MCF 10A (cell line): ENCODE measurements at places on chromosomes 4 and X.

GRCh38 chrX:120857240-120857639, 18.4 kb downstream of the CT47B1 start:
- peak; percentile 21 for DNase-seq

- DNase-seq = peak; percentile 1
Measured at GRCh38 chr4:19776929-19777328, 474.8 kb upstream of the SLIT2 start.

- DNase-seq = peak; percentile 53
Measured at GRCh38 chrX:31266203-31267076, 194.6 kb upstream of the FTHL17 start.

- peak; percentile 13 for DNase-seq
Measured at GRCh38 chrX:88135735-88136134, 611.3 kb upstream of the CPXCR1 start.

GRCh38 chr4:119728692-119729593, 100.3 kb upstream of the PDE5A start:
- peak; percentile 12 for DNase-seq

GRCh38 chrX:2502668-2503519, 2.1 kb upstream of the DHRSX start:
- DNase-seq = no peak

GRCh38 chr4:110503270-110504083, 27.5 kb downstream of the ENPEP start:
- no peak for DNase-seq

DNA sequence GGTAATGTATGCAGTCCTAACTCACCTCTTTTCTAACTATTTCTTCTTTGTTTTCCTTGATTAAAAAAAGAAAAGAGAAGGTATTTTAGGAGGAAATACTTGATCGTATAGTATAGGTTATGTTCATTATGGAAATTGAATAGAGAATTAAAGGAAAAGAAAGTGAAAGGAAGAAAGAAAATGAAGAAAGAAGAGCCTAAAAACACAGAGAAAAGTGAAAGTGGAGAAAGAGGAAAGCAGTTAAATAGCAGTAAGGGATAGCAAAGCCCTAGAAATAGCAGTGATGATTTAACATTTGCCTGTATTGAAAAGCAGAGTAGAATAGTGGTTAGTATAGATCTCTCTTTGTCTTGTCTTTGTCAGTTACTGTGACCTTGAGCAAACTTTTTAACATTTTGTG, 37.0 kb downstream of the MRPL1 start:
- no peak for DNase-seq

DNA sequence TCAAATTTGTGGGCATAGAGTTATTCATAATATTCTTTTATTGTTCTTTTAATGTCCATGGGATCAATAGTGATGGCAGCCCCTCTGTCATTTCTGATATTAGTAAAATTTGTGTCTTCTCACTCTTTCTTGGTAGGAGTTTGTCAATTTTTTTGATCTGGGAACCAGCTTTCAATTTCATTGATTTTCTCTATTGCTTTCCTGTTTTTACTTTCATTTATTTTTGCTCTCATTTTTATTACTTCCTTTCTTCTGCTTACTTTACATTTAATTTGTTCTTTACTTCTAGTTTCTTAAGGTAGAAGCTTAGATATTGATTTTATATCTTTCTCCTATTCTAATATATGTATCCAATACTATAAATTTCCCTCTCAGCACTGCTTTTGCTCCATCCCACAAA, 40.7 kb downstream of the AWAT2 start:
- no peak for DNase-seq

DNA sequence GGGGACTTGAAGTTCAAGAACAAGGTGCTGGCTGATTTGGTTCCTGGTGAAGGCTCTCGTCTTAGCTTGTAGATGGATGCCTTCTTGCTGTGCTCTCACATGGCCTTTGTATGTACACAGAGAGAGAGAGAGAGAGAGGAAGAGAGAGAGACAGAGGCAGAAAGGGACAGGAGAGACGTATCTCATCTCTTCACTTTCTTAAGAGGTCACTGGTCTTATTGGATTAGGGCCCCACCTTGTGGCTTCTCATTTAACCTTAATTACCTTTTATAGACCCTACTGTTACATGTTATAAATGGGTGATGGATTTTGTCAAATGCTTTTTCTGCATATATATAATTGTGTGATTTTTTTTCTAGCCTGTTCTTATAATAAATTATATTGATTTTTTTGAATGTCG, 1444.2 kb downstream of the ADGRL3 start:
- peak; percentile 78 for DNase-seq

GRCh38 chr4:142331646-142332045, 514.5 kb downstream of the INPP4B start:
- no peak for DNase-seq

GRCh38 chrX:95059909-95060308, 1385.9 kb downstream of the FAM133A start:
- DNase-seq = no peak

DNA sequence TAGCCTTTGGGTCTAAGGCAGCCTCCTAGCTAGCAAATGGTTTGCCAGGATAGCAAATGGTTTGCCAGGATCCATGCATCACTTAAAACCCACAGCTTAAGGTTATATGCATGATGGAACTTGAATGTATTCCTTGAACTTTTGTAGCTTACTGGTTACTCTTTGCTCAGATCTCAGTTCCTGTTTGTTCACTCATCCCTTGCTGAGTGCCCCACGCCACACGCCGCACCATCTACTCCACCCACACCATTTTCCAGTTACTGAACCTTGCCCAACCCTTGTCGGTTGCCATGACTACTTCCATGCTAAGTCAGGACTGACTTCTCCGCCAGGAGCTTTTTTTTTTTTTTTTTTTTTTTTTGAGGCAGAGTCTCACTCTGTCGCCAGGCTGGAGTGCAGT, 29.5 kb upstream of the XIAP start:
- peak; percentile 37 for DNase-seq

GRCh38 chr4:152462695-152463094, 73.2 kb downstream of the FBXW7 start:
- DNase-seq = no peak

GRCh38 chr4:19134685-19135084, 1113.1 kb upstream of the LCORL start:
- DNase-seq = no peak

DNA sequence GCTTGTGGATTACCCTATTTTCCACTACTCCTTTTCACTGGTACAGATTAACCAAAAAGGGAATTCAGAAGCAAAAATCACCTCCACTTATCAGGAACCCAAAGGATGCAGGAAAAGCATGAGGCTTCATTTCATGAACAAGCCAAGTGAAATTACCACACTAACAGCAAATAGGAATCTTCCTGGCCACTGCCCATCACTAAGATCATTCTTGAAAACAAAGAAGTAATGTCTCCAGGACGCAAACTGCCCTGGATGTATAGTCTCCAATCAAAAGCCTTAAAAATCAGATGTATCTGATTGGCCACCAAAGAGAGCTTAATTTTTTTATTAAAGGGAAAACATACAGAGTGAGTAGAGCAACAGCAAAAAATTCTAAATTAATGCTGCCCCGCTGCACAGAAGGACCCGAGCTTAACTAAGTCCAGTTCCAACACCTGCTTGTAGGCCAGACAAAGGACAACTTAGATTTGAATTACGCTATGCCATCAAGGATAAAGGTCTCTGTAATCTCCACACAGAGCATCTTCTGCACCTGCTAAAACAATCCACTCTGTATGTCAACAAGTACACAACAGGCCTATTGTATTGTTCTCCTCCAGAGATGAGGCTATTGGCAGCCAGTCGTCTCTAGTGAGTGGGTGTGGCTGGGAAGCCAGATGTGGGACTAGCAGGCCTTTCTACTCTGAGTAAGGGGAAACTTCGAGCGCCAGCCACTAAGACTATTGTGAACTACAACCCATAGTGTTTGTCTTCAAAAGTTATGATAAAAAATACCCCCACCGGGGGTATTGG, 12.4 kb downstream of the ZDHHC9 start:
- no peak for DNase-seq

DNA sequence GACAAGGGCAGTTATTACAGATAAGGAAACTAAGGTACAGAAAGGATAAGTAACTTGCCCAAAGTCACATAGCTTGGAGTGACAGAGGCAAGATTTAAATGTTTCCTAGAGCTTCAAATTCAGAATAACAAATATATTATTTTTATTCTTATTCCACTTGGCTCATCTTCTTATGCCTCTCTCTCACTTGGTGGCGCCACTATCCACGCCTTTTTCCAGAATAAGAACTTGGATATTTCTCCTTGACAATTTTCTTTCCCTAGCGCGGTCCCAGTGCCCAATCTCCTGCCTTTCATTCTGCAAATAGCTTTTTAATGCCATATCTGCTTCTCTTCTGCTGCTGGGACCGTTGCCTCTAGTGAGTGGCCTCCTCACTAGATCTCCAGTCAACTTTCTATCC, 78.5 kb downstream of the MSN start:
- DNase-seq = peak; percentile 37

GRCh38 chr4:147286846-147287587, 193.9 kb upstream of the EDNRA start:
- DNase-seq = no peak

DNA sequence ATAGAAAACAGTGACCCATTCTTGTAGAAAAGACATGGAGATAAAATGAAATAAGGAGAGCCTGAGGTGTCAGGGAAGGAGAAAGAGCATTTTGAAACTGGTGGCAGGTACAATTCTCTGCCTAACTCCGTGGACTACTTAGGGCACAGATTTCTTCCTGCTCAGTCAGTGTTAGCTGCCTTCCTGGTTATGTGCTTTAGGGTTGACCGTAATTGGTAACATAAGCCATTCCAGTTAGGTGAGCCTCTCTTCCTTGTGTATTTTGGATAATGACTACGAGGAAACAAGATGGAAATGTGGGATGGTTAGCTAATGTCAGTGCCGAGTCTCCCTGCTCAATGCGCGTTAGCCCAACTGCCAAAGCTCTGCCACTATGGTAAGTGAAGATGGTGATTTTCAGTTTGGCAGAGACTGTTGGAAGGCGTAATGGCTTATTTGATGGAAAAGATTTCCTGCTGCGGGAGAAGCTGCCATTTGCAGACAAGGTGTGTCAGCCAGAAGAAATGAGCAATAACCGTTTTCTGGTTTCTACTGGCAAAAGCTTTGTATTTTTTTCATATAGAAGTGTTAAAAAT, 174.1 kb downstream of the CBR4 start:
- DNase-seq = no peak

- DNase-seq = no peak
Measured at GRCh38 chr4:155626561-155626960, 40.1 kb upstream of the GUCY1A1 start.

GRCh38 chr4:37446016-37446415, 201.5 kb downstream of the NWD2 start:
- DNase-seq = no peak

DNA sequence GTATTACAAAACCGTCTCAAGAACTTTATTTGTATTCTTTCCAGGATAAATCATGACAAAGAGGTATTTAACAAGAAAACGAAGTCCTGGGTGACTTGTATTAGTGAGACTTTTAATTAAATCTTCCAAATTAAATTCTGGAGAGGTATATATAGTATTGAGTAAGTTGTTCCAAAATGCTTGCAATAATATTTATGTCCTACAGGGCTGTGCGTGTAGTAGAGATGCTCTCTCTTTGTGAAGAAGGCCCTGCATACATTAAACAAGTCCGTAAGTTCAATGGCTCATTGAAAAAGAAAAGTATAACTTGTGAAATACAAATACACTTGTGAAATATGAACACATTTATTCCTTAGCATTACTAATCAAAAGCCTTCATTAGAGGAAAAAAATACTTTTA, 211.4 kb downstream of the ARHGAP24 start:
- DNase-seq = no peak

DNA sequence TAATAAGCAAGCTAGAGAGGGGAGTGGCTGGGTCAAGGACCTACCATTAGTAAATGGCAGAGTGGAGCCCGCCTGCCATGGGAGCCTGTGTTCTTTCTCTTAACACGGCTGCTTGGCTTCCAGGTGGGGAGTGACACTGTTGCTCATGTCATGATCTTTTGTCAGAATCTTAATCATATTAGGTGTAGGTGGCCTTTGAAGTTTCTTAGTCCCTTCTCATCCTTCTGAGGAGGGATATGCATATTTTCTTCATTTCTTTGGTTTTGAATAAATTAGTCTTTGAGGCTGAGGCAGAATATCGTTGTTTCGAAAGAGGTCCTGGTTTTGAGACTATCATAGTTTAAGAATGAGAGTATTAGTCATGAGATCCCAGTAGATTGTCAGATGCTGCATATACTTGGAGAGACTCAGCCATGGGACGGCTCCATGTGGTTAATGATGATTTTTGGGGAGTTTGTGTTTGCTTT, 28.9 kb downstream of the SNX25 start:
- DNase-seq = no peak

- DNase-seq = no peak
Measured at GRCh38 chrX:123184219-123184865, at the start of gene GRIA3. Gene GRIA3, plus strand, starts transcription at chrX:123184278. Its CDS starts 258 bp downstream, at chrX:123184536.

DNA sequence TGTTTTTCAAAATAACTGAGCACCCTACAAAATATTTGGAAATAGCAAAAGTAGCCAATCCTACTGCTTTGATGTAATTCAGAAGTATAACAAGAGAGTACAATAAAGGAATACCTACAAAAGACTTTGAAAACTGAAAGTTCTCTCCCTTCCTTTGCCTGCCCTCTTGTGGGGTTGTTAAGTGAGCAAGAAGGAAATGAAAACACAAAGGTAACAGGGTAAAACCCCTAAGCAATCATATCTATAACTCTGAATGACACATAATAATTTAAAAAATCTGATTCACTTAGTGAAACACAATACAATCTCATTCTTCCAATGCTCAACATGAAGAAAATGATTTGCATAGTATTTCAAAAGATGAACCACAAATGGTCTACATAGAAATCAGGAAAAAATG, 98.2 kb downstream of the FRYL start:
- peak; percentile 45 for DNase-seq

DNA sequence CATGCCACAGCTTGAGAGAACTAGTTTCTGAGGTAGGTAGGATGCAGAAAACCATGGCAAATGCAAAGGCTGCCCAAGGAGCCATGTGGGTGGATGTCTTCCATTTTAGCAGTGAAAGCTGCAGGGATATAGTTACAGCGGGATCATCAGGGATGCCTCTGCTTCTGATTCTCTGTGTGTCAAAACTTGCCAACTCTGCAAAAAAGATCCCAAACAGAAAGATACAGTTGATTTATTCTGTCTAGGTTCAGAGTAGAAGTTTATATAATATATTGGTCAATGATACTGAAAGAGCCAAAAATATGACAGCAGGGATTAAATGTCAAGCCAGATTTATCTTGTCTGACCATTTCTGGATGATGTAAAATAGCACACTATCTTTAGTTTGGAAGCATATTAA, 42.4 kb upstream of the SFRP2 start:
- DNase-seq = no peak

DNA sequence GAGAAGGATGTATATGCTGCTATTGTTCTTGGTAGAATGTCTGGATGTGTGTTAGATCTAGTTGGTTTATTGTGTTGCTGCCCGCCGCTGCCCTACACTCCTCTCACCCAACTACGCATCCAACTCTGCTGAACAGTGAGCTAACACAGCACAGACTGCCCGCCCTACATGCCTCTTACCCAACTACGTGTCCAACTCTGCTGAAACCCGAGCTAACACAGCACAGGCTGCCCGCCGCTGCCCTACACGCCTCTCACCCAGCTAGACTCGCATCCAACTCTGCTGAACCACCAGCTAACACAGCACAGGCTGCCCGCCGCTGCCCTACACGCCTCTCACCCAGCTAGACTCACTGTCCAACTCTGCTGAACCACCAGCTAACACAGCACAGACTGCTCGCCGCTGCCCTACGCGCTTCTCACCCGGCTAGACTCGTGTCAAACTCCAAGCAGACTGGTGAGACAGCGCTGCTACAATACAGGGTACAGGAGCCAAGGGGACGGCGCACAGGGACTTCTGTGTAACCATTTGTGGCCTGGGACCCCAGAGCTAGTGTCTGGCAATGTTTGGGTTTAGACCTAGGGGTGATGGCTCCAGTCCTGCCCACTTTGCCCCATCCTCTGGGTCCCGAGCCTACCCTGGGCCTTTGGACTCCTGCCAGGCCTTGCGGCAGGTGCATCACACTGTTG, 11.6 kb upstream of the CTBP1 start:
- no peak for DNase-seq
